Activated CD8-positive, alpha-beta memory T cell treated with anti-CD3 and anti-CD28 coated beads, Interleukin-2, amount 10 ng/mL, durations not matched to agents 7 days and 5 days (primary cell): ENCODE measurements at places on chromosomes 16 and 17.

- no peak for DNase-seq
Measured at GRCh38 chr17:63290784-63291183, 155.3 kb downstream of the CYB561 start.

- no peak for DNase-seq
Measured at GRCh38 chr16:25692351-25692741, 587 bp downstream of the HS3ST4 start.

- DNase-seq, result peak; percentile 38
Measured at GRCh38 chr16:49468611-49469310, 95.2 kb downstream of the C16orf78 start.

- no peak for DNase-seq
Measured at GRCh38 chr17:74373838-74374606, 6.7 kb downstream of the GPR142 start.

GRCh38 chr17:81329927-81330883 lies 35.1 kb upstream of the SLC38A10 start:
- no peak for DNase-seq

DNA sequence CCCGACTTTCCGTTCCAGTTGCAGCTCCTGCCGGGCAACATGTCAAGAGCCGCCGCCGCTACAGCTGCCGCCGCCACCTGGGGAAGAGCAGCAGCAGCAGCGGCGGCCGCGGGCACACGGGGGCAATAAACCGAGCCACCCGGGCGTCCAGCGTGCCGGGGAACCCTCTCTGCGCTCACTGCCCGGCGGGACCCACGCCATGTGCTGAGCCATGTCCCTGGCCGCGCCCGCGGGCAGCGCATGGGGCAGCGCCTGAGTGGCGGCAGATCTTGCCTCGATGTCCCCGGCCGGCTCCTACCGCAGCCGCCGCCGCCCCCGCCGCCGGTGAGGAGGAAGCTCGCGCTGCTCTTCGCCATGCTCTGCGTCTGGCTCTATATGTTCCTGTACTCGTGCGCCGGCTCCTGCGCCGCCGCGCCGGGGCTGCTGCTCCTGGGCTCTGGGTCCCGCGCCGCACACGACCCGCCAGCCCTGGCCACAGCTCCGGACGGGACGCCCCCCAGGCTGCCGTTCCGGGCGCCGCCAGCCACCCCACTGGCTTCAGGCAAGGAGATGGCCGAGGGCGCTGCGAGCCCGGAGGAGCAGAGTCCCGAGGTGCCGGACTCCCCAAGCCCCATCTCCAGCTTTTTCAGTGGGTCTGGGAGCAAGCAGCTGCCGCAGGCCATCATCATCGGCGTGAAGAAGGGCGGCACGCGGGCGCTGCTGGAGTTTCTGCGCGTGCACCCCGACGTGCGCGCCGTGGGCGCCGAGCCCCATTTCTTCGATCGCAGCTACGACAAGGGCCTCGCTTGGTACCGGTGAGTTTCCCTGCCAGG lies 604 bp downstream of the HS3ST3B1 start:
- DNase-seq, result peak; percentile 53

GRCh38 chr17:82754297-82755208 lies 2.7 kb downstream of the TBCD start:
- DNase-seq, result no peak

GRCh38 chr16:5034167-5034523 lies 410 bp upstream of the NAGPA start:
- no peak for DNase-seq

- DNase-seq, result no peak
Measured at GRCh38 chr16:5502467-5502869, 404.9 kb upstream of the EEF2KMT start.

DNA sequence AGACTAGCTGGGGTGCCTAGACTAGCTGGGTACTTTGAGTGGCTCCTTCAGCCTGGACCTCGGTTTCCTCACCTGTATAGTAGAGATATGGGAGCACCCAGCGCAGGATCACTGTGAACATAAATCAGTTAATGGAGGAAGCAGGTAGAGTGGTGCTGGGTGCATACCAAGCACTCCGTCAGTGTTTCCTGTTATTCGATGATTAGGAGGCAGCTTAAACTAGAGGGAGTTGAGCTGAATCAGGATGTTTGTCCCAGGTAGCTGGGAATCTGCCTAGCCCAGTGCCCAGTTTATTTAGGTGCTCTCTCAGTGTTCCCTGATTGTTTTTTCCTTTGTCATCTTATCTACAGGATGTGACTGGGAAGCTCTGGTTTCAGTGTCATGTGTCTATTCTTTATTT lies 8.4 kb upstream of the TMEM235 start:
- DNase-seq, result no peak

DNA sequence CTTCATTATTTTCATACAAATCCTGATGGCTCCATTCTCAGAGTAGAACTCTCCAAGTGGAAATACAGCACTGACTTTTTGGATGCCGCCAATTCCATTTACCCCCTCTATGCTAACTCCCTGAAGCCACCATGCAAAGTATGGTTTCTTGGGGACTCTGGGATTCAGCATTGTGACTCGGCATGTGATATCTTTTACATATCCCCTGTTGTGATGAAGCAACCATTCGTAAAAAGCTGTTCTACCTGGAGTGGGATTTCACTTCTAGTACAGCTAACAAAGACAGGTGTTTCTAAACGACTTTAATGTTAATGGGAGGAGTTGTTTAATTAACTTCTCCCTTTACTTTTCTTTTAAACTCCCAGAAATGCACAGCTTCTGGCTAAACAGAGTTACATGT lies 533.5 kb downstream of the RBFOX1 start:
- DNase-seq, result no peak

GRCh38 chr16:85436207-85436606 lies 176.9 kb upstream of the GSE1 start:
- no peak for DNase-seq

GRCh38 chr17:6061290-6061689 lies 8.9 kb upstream of the WSCD1 start:
- DNase-seq, result no peak

- DNase-seq, result no peak
Measured at GRCh38 chr17:4896332-4897197, 2.8 kb upstream of the C17orf107 start.

DNA sequence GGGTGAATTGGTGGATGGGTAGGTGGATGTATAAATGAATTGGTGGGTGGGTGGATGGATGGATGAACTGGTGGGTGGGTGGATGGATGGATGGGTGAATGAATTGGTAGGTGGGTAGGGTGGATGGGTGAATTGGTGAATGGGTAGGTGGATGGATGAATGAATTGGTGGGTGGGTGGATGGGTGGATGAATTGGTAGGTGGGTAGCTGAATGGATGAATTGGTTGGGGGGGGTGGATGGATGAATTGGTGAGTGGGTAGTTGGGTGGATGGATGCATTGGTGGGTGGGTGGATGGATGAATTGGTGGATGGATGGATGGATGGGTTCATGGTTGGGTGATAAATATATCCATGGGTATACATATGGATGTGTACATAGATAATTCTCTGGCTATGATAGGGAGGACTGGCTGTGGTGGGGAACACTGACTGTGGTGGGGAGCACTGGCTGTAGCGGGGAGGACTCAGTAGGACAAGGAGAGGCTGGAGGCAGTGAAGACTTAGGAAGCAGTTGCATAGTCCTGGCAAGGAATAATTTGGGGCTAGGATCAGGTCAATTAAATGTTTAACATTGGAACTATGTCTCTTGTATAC lies 54.4 kb downstream of the ABCC1 start:
- DNase-seq, result no peak

DNA sequence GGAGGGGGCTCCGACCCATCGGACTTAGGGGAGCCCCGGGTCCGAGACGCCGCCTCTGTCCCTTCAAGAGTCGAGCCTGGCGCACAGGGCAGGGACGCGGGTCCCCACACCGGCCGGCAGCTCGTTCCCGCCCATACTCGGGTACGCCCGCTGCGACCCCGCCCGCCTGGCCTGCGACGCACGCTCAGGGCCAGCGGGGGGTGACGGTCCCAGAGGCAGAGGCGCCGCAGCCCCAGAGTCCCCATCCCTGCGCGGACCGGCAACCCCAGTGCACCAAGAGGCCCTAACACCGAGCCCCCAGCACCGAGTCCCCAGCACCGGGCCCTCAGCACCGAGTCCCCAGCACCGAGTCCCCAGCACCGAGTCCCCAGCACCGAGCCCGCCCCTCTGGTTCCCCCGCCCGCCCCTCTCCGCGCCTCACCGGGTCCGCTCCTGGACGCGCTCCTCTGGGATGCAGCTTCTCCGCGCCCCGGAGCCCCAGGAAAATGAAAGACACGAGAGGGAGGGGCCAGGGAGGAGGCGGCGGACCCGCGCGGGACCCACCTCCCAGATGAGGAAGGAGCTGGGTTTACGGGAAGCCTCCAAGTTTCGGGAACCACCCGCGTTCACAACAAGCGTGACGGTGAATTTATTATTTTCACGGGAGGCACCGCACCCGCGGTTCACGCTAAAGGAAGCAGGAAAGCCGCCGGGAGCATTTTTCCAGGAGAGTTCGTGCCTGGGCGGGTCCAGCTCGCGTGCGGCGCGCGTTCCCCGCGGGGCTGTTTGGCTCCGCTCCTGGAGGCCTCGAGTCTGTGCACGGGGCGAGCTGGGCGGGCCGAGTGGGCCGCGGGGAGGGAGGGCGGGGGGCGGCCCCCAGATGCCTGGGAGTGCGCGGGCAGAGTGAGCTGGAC lies at the start of gene SECTM1:
SECTM1 (minus strand) TSS at position 488 of the 893 bp plus-strand sequence. CDS start 6,526 bp downstream, outside the sequence.
- no peak for DNase-seq

DNA sequence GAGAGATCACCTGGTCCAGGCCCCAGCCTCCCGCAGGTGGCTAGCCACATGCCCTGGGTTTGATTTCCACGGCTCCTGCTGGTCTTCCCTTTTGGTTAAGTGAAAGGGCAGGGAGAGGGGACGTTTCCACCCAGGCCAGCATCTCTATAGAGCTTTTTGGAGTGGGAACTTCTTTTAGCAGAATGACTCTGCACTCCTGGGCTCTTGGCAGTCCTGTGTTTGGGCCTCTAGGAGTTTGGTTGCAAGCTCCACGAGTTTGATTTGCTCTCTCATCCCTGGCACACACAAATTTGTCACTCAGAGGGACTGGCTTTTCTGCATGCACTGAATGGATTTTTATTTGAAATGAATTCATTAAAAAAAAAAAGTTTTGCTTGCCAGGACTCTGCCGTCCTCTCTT lies 32.8 kb downstream of the MSI2 start:
- no peak for DNase-seq

DNA sequence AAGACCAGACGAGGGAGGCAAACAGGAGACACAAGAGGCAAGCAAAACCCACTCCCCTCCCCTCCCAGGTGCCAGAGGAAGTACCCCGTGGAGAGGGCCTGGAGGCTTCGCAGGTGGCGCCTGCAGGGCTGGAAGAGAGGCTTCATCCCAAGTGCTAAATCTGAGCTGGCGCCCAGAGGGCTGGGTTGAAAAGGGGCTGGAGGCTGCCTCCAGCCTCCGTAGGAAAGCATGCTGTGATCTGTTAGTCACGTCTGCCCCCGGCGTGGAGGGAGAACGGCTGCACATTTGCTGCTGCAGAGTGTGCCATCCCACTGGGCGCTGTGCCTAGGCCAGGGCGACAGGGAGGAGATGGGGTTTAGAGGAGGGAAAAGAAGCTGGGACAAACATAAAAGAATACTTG lies 16.9 kb downstream of the RPH3AL start:
- no peak for DNase-seq

DNA sequence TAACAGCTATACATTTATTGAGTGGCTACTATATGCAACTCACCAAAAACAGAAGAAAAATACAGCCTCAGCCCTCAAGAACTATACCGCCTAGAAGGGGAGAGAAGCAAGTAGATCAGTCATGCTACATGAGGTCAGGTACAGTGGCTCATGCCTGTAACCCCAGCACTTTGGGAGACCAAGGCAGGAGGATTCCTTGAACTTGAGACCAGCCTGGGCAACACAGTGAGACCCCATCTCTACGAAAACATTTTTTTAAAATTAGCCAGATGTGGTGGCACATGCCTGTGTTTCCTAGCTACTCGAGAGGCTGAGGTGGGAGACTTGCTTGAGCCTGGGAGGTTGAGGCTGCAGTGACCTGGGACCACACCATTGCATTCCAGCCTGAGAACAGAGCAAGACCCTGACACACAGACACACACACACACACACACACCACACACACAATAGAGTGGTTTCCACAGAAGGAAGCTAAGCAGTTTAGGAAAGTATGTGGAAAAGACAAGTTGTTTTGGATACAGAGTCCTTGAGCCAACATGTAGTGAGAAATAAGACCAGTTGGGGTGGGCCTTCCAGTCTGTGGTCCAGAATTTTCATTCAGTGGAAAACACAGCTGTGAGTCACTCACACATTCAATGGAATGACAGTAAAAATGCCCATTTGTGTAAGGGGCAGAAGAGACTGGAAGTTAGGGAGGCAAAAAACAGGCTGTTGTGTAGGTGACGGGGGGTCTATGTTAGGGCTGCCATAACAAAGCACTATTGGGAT lies 10.7 kb upstream of the SNTB2 start:
- no peak for DNase-seq

DNA sequence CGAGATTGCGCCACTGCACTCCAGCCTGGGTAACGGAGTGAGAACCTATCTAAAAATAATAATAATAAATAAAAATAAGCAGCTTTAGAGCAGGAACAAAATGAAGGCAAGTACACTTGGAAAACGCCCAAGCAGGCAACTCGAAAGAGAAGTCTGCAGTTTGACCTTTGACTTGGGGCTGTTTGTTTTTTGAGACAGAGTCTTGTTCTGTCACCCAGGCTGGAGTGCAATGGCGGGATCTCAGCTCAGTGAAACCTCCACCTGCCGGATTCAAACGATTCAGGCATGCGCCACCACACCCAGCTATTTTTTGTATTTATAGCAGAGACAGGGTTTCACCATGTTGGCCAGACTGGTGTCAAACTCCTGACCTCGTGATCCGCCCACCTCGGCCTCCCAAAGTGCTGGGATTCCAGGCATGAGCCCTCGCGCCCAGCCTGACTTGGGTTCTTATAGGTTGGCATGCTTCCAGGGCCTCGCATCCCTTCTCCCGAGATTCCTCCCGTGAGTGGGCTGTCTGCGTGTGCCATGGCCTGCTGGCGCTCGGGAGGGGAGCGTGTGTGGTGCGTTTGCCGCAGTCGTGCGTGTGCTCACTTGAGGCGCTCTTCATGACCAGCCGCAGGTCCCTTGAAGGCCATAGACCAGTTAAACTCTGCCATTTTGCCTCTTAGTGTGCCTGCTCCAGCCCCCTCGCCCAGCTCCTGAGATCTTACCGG lies 18.4 kb upstream of the UBE2I start:
- no peak for DNase-seq

DNA sequence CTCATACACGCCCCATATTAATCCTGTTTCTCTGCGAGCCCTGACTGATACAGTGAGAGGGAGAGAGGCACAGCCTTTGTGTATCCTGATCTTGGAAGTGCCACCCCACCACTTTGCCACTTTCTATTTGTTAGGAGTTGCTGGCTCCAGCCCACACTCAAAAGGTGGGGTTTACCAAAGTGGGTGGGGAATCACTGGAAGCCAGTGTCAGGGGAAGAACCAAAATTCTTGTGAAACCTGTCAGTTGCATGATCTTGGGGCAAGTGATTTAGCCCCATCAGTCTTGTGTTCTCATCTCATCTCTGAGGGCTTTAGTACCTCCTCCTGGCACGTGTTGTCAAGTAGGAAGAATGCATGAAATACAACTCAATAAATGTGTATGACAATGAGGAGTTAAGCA lies 119.5 kb downstream of the SOX9 start:
- DNase-seq, result no peak

- DNase-seq, result no peak
Measured at GRCh38 chr17:83031321-83031945, 48.0 kb upstream of the METRNL start.
